ENCODE measurements at places on chromosomes 6 and 20.

GRCh38 chr6:106512048-106512967 is 117.0 kb downstream of the RTN4IP1 start:
- DNase-seq: peak; percentile 73

DNA sequence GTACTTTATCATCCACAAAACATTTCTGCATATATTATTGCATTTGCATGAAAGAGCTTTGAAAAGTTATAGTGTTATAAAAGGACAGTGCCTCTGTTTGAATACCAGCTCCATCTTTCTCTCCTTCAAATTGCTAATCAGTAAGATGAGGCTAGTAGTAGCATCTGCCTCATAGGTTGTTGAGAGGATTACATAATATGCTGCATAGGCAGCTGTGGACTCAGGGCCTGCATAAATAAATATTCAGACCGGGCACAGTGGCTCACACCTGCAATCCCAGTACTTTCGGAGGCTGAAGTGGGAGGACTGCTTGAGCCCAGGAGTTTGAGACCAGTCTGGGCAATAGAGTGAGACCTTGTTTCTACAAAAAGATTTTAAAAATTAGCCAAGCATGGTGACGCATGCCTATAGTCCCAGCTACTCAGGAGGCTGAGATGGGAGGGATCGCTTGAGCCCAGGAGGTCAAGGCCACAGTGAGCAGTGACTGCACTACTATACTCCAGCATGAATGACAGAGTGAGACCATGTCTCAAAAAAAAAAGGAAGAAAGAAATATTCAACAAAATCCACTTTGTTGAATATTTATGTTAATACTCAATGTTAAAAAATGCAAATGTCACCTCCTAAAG is 18.3 kb upstream of the SEC63 start:
- DNase-seq: no peak

- peak; percentile 28 for DNase-seq
These were observed 55.4 kb downstream of the GFOD1 start for GRCh38 chr6:13431861-13432465.

DNA sequence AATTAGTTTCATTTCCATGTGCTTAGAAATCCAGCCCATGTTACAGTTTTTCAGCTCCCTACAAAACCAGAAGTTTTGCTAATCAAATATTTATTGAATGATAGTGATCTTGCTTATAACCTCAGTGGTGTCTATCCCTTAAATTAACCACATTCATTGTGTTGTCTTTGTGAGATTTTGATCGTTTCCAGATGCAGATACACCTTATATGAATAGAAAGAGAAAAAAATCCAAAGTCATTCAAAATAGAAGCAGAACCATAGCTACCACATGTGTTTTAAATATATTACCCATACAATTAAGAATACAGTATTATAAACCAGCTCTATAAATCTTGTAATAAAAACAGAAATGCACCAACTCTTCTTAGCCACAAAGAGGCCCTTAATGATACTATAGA is 60.6 kb upstream of the RREB1 start:
- DNase-seq: no peak

GRCh38 chr20:58389324-58389967 is 417 bp downstream of the VAPB start:
- peak; percentile 15 for DNase-seq
